ENCODE measurements at places on chromosomes 2 and 18.

GRCh38 chr2:189834059-189834458 is 49.8 kb downstream of the PMS1 start:
- DNase-seq, result no peak

DNA sequence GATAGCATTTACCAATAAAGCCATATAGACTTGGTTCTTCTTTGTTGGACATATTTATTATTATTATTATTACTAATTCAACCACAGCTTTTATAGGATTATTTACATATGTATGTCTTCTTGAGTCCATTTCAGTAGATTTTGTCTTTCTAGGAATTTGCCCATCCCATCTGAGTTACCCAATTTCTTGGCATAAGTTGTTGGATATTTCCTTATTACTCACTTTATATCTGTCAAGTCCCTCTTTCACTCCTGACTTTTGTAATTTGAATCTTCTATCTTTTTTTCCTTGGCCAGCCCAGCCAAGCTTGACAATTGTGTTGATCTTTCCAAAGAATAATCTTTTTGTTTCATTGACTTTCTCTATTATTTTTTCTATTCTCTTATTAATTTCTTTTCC is 543.7 kb downstream of the SUCLG1 start:
- DNase-seq, result no peak

GRCh38 chr2:107340955-107341354 is 455.0 kb upstream of the ST6GAL2 start:
- DNase-seq, result no peak

DNA sequence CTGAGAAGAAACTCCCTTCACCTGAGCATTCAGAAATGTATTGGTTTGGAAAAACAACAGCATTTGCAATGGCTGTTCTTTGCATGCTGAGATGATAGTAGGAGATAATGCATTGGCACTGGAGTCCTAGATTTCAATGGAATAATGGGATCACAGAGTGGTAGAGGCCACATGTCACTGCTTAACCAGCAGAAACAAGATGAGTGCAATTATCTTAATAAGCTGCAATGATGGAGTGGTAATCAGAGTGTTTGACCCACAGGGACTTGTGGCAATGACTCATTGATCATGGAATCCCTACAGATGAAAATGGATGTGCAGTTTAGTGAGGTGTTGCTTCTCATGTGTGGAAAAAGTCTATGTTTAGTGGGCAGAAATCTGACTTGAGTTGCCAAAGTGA is 218.8 kb upstream of the ZEB2 start:
- DNase-seq, result no peak

GRCh38 chr2:39121523-39122063 is 742 bp upstream of the SOS1 start:
- DNase-seq, result no peak

DNA sequence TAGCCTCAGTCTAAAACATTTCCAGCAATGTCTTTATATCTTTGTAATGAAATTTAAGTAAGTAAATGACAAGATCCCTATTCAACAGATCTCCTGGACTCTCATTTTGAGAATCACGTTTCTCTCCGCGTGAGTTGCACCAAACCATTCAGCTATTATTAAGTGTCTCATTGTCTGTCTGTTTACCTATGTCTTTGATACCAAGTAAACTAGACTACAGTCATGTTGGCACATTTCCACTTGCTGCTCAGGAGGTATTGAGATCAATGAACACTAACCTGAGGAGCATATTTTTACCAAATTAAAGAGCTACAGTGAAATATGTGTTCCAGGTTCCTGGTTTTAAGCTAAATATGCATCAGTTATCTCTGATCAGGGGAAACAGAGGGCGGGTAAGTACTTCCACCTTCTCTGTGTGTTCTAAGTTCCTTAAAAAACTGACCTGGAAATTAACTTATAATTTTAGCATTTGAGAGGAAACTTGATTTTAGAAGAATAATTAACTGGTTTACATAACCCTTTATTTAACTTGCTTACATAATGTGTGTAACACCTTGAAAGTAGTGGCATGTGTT is 125.8 kb downstream of the OSBPL6 start:
- no peak for DNase-seq

DNA sequence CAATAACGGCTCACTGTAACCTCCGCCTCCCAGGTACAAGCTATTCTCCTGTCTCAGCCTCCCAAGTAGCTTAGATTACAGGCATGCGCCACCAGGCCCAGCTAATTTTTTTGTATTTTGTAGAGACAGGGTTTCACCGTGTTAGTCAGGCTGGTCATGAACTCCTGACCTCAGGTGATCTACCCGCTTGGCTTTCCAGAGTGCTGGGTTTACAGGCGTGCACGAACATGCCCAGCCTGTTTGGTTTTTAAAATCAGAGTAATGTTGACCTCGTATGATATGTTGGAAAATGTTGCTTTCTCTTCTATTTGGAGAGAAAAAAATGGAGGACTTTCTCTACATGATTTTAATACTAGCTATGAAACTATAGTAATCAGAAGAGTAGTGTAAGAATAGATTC is 386.2 kb downstream of the PTH2R start:
- no peak for DNase-seq

DNA sequence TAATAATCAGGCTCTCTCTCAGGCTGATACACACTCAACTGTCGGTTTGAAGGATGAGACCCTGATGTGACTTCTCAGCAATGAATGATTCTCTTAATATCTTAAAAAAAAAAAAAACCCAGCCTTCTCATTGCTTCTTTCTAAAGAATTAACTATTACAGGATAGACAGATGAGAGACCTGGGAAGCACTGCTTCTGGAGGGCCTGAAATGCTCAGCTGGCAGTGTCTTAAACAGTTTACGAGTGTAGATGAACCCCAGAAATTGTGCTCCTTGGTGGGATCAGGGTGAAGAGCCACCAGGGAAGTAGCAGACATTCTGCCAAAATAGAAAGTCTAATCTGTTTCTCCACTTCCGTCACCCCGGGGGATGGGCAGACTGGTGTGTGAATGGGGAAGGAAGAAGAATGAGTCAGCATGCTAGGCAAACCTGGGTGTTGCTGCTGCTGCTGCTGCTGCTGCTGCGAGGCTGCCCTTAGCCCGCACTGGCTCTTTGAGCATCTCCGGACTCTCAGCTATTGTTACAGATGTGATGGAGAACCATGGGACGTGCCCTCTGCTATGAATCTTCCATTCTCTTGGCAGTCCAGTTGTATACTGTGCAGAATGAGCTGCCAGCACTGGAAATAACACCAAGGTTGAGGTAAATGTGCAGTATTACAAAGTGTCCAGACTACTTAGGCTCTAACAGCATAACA is 158.4 kb downstream of the SETBP1 start:
- peak; percentile 66 for DNase-seq

DNA sequence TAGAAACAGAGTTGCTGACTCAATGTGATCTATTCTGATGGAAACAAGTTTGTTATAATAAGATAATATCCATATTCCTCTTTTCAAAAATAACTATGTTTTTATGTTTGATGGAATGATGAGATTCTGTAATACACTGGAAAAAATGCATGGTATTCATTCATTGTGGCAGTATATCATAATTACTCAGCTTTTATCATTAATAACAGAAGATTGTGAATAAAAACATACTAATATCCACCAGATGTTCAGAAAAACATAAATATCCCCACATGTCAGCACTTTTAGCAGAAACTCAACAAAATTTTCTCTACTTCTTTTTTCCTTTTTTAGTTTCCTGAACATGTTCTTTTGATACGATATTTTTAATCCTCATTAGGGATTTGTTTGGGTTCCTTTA is 130.9 kb upstream of the CAVIN2 start:
- DNase-seq, result no peak

- no peak for DNase-seq
Measured at GRCh38 chr18:68507781-68508180, 207.1 kb downstream of the TMX3 start.

DNA sequence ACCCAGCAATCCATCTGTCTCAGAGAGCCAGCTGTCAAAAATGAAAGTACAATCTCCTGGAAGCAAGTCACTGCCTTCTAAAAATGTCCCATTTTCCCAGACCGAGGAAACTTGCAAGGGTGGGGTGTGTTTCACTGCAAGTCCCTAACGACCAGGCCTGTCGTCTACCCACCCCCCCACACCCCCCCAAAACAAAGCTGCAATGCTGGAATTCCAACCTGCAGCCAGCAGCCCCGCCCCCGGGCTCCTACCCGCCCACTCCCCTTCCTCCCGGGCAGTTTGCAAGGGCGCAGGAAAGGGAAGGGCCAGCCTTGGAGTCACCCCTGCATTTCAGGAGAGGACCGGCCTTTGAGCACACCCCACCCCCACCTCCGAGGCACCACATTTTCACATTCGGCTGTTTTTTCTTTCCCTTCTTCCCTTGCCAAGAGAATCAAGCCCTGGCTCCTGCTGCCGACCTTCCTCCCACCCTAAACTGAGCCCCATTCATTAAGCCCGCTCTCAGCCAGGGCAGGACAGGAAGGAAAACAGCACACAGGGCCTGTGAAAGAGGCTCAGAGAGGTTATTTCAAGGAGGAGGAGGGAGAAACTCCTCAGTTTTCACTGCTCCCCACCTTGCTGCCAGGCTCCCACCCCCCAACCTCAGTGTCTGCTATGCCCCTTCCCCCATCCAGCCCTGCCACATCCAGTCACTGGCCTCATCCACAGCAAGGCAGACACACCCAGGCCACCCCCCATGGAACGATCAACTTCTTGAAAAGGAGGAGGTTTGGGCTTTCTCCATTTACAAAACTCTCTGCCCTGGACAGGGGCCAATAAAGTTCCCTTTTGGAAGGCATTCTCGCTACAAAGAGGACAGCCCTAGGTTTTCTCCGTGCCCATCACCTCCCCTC is 11.3 kb downstream of the SMAD7 start:
- DNase-seq, result no peak

DNA sequence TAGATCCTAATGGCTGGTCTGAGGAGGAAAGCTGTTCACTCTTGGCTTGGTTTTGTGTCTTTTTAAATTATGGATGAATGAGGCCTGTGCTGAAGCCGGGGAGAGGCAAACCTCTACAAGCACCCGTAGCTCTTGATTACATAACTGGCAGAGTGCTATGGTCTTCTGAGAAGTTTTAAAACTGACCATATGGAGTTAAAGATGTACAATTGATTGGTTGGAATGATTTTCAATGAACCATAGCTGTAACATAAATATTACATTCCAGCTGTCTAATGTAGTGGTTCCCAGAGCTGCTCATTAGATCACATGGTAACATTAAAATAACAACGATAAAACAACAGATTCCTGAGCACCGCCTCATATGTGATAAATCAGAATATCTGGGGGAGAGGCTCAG is 71.1 kb upstream of the MAP4K3 start:
- DNase-seq, result no peak

GRCh38 chr2:224369028-224369632 is 32.8 kb downstream of the FAM124B start:
- no peak for DNase-seq

DNA sequence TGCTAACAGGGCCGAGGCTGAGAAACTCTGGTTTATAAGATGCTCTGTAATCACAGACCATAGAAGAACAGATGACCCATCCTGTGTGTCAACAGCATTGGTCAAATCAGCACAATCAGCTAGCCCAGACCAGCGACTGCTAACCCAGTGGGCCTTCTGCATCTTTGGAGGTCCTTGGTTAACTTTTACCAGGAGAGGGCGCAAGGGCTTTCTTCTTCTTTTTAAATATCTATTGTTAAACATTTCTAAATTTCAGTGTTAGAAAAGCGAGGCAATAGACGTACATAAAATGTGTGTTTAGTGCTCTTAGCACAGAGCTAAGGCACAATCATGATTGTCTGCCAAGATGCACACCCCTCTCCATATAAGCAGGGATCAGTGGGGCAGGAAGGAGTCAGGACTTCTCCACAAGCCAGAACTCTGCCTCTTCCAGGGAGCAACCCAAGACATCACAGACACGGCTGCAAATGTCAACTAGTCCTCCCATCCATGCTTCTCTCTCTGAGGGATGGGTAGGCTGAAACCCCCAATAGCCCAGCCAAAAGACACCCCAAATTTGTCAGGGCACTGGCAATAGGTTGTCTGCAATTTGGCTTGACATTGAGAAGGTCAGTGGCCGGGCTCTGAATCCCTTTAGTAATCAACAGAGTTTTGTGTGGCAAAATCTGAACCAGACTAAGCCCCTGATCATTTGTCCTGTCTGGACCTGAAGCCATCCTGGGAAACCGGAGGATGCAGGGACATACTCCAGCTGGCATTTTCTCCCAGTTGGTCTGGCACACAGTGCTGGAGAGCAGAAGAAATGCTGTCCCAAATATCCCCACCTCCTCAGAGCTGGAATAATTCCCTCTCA is 188.2 kb downstream of the BCL2 start:
- no peak for DNase-seq

- no peak for DNase-seq
Measured at GRCh38 chr2:55311444-55311870, 42.4 kb upstream of the MTIF2 start.

GRCh38 chr2:179031731-179032408 is 18.1 kb downstream of the CCDC141 start:
- no peak for DNase-seq

DNA sequence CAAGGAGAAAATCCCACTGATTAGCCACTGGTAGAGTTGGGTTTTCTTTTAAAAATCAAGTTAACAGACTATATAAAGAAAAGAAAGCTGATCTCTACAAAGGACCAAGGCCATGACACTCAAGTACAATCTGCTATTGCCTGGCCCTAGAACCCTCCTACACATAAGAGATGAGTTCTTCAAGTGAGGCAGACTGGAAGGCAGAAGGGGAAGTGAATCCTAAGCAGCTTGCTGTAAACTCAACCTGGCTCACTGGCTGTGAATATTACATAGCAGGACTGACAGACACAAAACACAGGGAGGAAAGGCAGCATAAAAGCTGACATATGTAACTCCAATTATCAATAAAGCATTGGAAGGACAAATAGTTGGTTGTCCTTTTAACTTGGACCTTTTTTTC is 65.4 kb downstream of the TRIP12 start:
- peak; percentile 35 for DNase-seq

DNA sequence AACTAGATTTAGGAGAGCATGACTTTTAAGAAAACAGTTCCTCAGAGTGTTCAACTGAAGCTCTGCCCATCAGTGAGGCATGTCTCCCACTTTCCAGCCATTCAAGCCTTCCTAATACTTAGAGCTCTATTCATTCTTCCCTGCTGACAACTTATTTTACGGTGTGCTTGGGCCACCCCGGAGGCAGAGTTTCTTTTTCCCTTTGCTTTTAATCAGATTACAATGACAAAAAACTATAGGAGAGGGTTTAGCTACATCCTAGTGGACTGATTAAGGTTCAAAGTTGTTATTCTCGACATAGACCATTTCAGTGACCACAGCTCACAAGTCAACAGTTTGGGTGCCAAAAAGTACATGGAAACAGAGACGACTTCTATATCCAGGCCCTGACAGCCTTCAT is 167.8 kb upstream of the TRIB2 start:
- no peak for DNase-seq

All from stimulated activated naive B cell treated with anti-CD40 and anti-IgM and Interleukin-4, amounts not matched to agents 10 μg/mL and 1 μg/mL and 100 μg/mL, for 72 hours (primary cell).